HAP-1 (cell line): ENCODE measurements at places on chromosomes 12 and 14.

GRCh38 chr12:70652451-70652850 is 15.2 kb upstream of the PTPRB start:
- DNase-seq, result no peak

DNA sequence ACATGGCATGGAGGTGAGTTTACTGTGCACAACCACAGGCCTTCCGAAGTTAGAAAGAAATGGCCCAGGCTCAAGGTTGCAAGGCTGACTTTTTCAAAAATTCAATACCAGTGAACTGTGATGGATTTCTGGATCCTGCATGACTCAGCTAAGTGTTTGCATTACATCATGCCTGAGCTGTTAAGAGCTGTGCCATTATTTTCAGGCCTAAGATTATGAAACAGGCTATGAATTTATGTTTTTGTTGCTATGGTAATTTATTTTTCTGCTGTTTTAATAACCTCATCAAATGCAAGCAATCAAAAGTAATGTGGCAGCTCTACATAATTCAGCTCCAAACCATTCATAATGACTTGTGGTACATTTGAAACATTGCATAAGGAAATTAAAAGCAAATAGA is 457.7 kb upstream of the TMEM132C start:
- DNase-seq, result no peak

DNA sequence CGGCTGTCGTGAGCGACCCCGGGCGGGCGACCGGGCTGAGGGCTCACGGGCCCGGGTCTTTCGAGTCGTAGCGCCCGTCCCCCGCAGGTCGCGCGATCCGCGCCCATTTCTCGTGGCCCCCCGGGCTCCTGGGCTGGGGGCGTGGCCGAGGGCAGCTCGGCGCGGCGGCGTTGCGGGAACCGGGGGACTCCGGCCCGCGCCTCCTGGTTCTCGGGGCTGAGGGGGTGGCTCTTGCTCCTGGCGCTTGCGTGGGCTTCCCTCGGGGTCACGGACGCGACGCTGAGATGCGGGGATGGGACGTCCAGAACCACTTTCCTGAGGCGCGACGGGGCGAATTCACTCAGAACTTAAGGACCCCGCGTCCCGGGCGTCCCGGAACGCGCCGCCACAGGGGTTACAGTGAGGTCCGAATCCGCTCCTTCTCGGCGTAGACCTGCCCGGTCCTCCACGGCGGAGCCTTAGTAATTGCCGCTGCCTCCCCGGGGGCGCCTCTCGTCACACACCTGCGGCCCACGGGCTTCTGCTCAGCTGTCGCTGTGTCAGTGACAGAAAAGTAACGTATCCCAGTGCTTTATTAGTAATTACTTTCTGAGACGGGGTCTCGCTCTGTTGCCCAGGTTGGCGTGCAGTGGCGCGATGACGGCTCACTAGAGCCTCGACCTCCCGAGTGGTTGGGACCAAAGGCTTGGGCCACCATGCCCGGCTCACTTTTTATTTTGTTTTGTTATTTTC is 606 bp downstream of the EP400 start:
- DNase-seq, result peak; percentile 57

DNA sequence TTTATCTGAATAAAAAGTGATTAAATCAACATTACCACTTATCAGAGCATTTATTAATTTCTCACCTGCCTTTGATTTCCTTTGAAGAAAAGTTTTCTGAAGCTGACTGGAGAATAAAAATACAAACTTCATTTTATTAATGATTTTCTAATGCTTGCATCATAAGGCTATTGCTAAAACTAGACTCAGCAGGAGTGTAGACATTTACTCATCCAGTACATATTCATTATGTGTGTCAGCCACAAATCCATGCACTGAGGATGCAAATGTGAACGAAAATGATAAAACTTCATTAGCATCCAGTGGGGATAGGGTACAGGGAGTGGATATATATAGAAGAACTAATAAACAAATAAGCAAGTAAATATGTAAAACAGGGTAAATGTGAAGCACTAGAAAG is 74.6 kb downstream of the SLCO1B3 start:
- no peak for DNase-seq

- DNase-seq, result peak; percentile 63
Observed at GRCh38 chr14:78902010-78902623, 731.9 kb downstream of the NRXN3 start.

GRCh38 chr12:12885096-12885792 is 6.1 kb upstream of the GPRC5A start:
- DNase-seq, result no peak

DNA sequence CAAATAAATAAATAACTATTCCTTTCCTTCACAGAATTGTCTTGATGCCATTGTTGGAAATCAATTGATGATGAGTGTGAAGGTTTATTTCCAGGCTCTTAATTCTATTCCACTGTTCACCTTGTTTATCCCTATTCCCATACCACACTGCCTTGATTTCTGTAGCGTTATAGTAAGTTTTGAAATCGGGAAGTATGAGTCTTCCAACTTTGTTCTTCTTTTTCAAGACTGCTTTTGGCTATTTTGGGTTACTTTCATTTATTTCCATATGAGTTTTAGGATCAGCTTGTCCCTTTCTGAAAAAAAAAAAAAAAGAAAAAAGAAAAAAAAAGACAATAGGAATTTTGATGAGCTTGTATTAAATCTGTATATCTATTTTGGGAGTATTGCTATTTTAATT is 9.3 kb upstream of the CDK2AP1 start:
- DNase-seq, result no peak

DNA sequence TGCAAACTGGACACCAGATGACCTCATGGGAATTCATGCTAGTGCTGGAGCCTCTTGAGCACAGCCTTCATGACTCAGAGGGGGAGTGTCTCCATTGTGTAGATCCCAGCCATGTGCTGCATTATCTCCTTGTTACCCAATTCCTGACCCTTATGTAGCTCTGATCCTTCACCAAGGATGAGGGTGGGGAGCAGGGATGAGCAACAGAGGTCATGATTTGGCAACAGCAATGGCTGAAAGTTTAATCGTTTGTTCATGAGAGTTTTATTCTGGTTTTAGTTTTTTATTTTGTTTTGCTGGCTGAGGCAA is 9.5 kb upstream of the BDKRB1 start:
- DNase-seq, result no peak

DNA sequence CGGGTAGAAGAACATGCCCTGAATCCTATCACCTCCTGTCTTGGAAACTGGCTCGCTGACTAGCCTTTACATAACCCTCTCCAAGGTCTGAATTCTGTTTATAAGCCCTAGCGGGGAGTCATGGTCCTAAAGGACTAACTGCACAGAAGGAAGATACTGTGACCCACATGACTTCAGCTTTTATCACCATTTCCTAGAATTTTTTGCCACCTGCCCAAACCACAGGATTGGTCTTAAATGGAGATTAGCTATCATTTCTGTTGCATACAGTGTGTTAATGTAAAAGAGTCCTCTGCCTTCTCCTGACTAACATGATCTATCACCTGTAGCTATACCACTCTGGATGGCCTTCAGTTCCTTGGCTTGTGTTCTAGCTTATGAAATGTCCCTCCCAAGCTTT is 319.2 kb downstream of the DUSP6 start:
- DNase-seq, result no peak

GRCh38 chr12:48828293-48828692 is 10.0 kb downstream of the CACNB3 start:
- no peak for DNase-seq

DNA sequence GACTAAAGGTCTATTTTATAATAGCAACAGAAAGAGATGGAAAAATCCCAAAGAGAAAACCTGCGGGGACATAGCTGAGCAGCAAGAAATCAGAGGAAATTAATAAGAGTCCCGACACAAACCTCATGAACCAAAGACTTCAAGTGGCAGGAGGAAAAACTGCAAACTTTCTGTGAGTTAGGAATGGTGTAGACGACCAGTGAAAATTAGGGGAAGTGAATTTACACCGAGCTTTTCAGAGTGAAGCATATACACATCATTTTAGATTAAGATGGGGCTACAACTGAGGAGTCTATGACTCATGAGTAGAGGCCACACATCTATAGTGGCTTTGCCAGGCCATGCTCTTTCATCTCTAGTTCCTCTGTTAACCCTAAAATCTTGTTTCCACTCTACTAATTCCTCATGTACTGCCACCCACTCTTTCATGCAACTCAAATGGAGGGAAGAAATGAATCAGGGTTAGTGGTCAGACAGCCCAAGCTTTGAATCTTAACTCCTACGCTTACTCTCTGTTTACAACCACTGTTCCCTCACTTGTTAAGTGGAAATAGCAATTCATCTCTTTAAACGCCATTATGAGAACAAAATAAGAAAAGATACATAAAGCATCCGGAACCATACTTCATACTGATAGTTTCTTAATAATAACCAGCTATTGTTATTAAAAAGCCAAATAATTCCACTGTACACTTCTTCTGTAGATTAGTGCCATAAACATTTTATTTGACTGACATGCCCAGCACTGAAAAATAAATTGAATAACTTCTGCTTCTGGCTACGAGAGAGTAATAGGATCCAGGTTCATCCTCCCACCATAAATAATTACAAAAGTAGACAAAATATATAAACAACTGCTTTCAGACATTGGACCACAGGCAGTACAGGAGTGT is 219.3 kb downstream of the RMST start:
- DNase-seq, result no peak

DNA sequence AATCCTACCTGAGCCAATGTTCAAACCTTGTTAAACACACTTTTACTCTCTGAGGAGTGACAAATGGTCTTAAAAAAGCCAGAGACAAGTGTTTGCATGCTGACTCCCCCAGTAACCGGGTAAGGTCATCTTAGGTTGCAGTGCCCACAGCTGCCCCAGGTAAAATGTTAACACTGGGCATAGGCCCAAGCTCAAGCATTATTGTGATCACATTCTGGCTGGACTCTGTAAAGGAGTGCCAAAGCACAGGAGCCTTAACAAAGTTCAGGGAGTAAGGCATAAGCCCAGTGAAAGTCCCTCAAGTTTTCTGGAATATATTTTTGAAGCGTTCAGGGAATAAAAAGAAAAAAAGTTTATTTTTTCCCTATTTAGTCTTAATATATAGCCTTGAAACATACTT is 8.6 kb downstream of the EDDM3A start:
- no peak for DNase-seq

DNA sequence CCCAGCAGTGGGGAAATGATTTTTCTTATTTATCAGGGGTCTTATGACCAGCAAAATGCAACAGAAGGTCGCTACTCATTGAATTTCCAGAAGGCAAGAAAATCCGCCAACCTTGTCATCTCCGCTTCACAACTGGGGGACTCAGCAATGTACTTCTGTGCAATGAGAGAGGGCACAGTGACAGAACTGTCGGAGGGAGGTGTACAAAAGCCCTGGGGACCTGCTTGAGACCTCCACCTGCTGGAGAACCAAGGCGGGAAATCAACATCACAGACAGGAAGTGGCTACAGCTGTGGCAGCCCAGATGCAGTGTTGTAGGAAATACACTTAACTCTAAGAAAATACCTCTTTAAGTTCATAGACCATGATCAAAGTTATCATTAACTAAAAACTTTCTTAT is 250.9 kb upstream of the OR4E1 start:
- no peak for DNase-seq

- no peak for DNase-seq
Observed at GRCh38 chr12:92413286-92413685, 267.6 kb upstream of the BTG1 start.

- no peak for DNase-seq
Observed at GRCh38 chr14:31510222-31510621, 22.4 kb upstream of the GPR33 start.

- no peak for DNase-seq
Observed at GRCh38 chr14:98551028-98551427, 721.0 kb downstream of the BCL11B start.

GRCh38 chr12:43852744-43853143 is 16.9 kb downstream of the TMEM117 start:
- DNase-seq, result no peak

- no peak for DNase-seq
Observed at GRCh38 chr12:125098676-125099408, 33.6 kb downstream of the AACS start.

- no peak for DNase-seq
Observed at GRCh38 chr12:2053691-2054090, 904 bp downstream of the CACNA1C start.

DNA sequence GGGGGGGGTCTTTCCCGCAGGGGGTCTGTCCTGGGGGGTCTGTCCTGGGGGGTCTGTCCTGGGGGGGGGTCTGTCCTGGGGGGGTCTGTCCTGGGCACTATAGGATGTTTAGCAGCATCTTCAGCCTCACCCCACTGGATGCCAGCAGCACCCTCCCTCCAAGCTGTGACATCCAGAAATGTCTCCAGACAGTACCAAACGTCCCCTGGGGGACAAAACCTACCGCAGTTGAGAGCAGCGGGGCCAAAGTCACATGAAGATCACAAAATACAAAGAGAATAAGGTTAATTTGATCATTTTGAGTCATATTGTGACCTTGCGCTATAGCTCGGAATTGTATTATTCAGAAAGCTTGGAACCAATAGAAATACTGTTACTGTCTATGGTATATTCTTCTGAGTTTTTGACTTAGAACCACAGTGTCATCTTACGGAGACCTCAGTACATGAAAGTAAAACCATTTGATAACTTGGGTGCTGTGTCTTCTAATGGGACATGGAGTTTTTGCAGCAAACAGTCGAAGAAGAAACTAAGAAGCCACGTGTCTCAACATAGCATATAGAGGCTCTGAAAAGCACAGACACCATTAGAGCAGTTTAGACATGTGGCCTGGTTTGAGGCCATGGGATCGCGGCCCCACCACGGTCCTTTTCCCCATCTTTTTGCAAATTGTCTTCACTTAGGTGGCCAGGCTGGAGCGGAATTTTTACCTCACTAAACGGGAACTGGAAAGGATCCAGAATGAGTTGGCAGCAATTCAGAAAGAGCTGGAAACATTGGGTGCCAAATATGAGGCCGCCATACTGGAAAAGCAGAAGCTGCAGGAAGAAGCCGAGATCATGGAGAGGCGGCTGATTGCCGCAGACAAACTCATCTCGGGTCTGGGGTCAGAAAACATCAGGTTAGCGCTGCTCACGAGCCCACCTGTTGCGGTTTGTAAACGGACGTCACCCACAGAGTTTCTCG is 59.9 kb downstream of the CCDC92 start:
- DNase-seq, result peak; percentile 26

DNA sequence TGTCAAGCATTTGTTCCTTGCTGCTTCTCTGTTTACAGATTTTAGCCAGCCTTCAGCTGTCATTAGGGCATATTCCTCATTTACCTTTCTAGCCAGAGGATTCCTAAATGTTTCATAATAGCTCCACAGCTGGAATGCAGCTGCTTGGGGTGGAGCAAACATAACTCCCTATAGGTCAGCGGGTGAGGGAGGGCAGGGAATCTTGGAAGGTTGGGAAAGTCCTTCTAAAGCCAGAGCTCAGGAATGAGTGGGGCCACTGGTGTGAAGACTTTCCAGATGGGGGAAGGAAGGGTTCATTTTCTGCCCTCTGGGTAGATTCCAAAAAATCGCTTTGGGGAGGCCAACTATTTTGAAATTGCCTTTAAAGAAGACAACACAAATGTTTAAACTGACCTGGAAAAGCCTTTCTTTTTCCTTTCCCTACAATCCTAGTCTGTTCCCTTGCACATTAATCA is 16.3 kb upstream of the IRF2BPL start:
- DNase-seq, result no peak

GRCh38 chr12:92779902-92780301 is 77.1 kb downstream of the PLEKHG7 start:
- no peak for DNase-seq
